Endothelial cell (in vitro differentiated cells): ENCODE measurements at places on chromosomes 3 and 15. TPM values are rescaled to one million over a fixed set of nuclear protein-coding genes. Genes with fewer than 3 reads are reported as not detected.

DNA sequence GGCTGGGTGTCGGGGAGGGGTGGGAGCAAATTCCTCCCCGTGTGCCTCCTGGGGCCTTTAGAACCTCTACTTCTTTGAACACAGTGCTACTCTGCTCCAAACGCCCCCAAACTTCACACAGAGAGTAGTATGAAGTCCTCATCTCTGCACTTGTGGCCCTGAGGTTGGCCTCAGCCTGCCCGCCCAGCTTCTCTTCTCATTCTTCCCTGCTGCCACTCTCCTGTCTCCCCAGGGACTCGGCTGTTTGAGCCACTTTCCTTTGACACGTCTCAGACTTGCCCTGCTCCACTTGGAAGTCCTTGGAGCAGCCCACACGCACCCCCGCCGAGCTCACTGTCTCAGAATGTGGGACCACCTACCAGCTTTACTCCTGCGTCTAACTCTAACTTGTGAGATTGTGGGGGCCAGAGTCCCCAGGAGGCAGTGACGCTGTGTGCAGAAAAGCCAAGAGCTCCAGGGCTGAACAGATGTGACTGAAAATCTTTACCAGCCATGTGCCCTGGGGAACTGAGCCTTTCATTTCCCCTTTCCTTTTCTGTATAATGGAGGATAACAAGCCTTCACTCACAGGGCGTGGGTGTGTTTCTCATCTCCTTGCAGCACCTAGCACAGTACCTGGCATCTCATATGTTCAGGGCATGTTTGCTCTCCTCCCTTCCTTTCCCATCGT lies 233.6 kb upstream of the CTDSPL start:
- peaks cover 42% of the 10 kb centered on the region for H3K4me1 ChIP-seq
- H3K27me3 ChIP-seq: peaks cover 11% of the 10 kb centered on the region

DNA sequence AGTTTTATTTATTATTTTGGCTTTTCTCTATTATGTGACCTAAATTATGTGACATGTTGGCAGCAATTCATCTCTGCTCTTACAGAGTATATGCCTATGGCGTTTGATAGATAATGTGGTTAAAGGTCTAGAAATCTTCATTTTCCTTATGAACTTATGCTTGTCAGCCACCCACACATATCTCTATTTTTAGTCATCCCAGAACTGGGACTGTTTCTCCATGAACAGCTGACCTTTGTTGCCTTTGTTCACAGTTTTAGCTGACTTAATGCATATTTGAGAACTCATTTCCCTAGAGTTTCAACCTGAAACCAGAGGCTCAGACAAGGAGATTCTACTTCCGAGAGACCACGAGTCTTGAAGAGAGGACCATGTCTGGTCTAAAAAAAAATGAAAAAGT lies 176.5 kb downstream of the RAP2B start:
- no peak overlapping the region for H3K4me3 ChIP-seq
- H3K27ac ChIP-seq: no peak overlapping the region
- no peak for DNase-seq
- no peaks in the 10 kb centered on the region for H3K4me1 ChIP-seq

DNA sequence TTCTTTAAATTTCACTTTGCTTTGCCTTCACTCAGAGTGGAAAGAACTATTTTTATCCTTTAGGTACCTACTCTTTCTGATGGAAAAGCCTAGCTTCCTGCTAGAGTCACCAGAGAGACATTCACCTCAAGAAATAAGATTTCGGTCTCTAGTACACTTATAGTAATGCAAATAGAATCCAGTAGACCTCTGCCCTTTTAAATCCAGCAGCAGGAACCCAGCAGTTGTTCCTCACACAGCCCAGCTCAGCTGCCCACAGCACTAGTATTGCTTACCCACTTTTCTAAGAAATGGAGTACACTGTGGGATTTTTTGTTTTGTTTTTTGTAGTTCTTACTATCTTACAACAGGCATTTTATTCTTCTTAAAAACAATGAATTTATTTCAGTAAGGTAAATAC lies 497.0 kb upstream of the CCDC54 start:
- no peak overlapping the region for H3K4me3 ChIP-seq
- peak overlapping the region; percentile 71 for H3K27ac ChIP-seq
- H3K36me3 ChIP-seq: no peaks in the 10 kb centered on the region
- no peaks in the 10 kb centered on the region for H3K27me3 ChIP-seq
- peaks cover 28% of the 10 kb centered on the region for H3K4me1 ChIP-seq

GRCh38 chr15:74723754-74724334 lies 1.5 kb downstream of the CYP1A1 start:
- H3K27me3 ChIP-seq: peaks cover 8% of the 10 kb centered on the region
- H3K36me3 ChIP-seq: peaks cover 19% of the 10 kb centered on the region
- peak overlapping the region; percentile 4 for H3K4me3 ChIP-seq
- H3K4me1 ChIP-seq: peaks cover 20% of the 10 kb centered on the region

GRCh38 chr15:42354824-42355223 lies 4.5 kb upstream of the CAPN3 start:
- no peaks in the 10 kb centered on the region for H3K27me3 ChIP-seq
- H3K36me3 ChIP-seq: no peaks in the 10 kb centered on the region
- no peak overlapping the region for H3K4me3 ChIP-seq
- no peak overlapping the region for H3K27ac ChIP-seq
- peaks cover 13% of the 10 kb centered on the region for H3K4me1 ChIP-seq

GRCh38 chr3:66256806-66257205 lies 36.0 kb downstream of the SLC25A26 start:
- no peaks in the 10 kb centered on the region for H3K36me3 ChIP-seq
- H3K4me1 ChIP-seq: peaks cover 14% of the 10 kb centered on the region
- DNase-seq: no peak
- H3K27ac ChIP-seq: no peak overlapping the region
- H3K27me3 ChIP-seq: peaks cover 5% of the 10 kb centered on the region

- no peak overlapping the region for H3K27ac ChIP-seq
- DNase-seq: no peak
- H3K27me3 ChIP-seq: no peaks in the 10 kb centered on the region
- H3K36me3 ChIP-seq: no peaks in the 10 kb centered on the region
- no peak overlapping the region for H3K4me3 ChIP-seq
- no peaks in the 10 kb centered on the region for H3K4me1 ChIP-seq
Measured at GRCh38 chr3:60809857-60810610, 441.2 kb downstream of the FHIT start.

- H3K4me3 ChIP-seq: no peak overlapping the region
- peaks cover 4% of the 10 kb centered on the region for H3K27me3 ChIP-seq
- H3K36me3 ChIP-seq: no peaks in the 10 kb centered on the region
- H3K4me1 ChIP-seq: peaks cover 16% of the 10 kb centered on the region
- no peak for DNase-seq
Measured at GRCh38 chr15:72163719-72164118, 33.9 kb downstream of the GRAMD2A start.

Gene SPTSSB
- total RNA-seq: not detected

Gene C3orf62
- total RNA-seq: 3.8 TPM

Gene DUOXA2
- total RNA-seq: not detected

Gene NPAP1
- total RNA-seq: 0.18 TPM

Gene UROC1
- not detected for total RNA-seq

Gene LSMEM2
- 0.18 TPM for total RNA-seq
